ENCODE measurements at places on chromosomes 7 and 10.

- DNase-seq, result no peak
These were observed 606.2 kb downstream of the PCDH15 start for GRCh38 chr10:54194806-54195205.

- no peak for DNase-seq
These were observed 173.5 kb downstream of the TSPAN12 start for GRCh38 chr7:120684463-120684862.

DNA sequence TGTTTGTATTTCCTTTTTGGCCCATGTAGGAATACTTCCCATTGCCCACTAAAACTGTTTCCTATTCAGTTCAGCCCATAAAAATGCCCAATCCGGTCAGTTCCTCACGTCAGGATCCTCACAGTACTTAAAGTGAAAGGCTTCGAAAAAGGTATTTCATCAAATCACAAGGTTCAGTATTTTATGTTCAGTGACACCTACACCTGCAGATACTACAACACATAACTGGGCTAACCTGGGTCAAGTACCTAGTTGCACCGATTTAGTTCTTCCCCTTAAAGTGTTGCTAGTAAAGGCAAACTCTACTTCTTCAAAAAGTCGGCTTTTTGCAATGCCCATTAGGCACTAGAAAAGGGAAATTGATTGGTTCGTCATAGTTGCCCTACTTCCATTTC, 1.1 kb downstream of the SNX13 start:
- DNase-seq, result peak; percentile 50

- DNase-seq, result peak; percentile 79
These were observed 110.3 kb upstream of the LANCL2 start for GRCh38 chr7:55254596-55255495.

DNA sequence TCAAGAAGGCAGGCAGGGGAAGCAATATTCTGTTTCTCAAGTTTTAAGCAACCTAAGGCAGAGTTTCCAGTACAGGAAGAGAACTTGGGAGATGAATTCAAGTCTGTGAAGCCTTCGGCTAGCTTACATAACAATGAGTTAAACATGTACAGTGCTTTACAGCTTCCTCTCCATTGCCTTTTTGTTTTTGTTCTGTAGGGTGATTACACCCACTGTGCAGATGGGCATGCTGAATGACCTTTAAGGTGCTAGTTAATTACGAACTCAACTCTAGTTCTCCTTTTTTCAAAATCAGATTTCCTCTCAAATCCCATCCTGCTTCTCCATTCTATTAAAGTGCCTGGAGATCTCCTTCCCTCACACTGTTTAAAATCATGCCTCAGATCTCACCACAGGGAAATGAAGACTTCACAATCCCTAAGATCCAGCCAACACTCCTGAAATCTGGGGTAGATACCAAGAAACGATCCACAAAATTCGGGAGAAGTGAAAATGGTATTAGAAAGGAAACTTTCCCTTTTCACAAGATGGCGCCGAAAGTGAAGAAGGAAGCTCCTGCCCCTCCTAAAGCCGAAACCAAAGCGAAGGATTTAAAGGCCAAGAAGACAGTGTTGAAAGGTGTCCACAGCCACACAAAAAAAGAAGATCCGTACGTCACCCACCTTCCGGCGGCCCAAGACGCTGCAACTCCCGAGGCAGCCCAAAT, 16.8 kb upstream of the MSMB start:
- DNase-seq, result no peak

DNA sequence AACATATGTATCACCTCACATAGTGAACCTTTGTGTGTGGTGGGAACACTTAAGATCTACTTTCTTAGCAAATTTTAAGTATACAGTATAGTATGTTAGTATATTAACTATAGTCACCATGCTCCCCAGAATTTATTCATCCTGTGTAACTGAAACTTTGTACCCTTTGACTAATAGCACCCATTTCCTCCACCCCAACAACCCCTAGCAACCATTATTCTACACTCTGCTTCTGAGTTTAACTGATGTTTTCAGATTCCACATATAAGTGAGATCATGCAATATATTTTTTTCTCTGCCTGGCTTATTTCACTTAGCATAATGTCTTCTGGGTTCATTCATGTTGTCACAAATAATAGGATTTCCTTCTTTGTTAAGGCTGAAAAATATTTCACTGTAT, 6.9 kb upstream of the VWDE start:
- DNase-seq, result no peak

GRCh38 chr7:130963339-130963738, 229.3 kb upstream of the KLF14 start:
- DNase-seq, result no peak

- no peak for DNase-seq
These were observed 269.1 kb downstream of the PRKG1 start for GRCh38 chr10:51343391-51343790.

- no peak for DNase-seq
These were observed 635.5 kb downstream of the AUTS2 start for GRCh38 chr7:70233776-70234175.

DNA sequence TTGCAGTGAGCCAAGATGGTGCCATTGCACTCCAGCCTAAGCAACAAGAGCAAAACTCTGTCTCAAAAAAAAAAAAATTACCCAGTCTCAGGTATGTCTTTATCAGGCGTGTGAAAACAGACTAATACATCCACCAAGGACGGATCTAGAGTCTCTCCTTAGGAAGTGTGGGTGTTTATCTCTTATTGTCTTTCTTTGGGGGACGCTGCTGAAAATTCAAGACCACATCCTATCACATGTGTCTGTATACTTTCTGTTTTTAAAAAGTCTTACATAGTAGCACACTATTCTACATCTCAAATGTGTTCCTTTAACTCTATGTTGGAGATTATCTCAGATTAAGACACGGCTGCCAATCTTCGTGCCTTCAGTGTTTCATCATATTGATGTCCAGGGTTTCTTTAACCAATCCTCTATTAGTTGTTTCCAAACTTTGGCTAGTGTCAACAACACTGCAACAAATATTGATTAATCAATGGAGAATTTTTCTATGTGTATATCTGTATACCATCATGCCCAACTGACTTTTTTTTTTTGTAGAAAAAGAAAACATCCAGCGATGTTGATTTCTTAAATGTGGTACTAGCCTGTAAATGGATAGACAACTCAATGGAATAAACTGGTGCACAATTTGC, 92.3 kb upstream of the KDM7A start:
- DNase-seq, result no peak

DNA sequence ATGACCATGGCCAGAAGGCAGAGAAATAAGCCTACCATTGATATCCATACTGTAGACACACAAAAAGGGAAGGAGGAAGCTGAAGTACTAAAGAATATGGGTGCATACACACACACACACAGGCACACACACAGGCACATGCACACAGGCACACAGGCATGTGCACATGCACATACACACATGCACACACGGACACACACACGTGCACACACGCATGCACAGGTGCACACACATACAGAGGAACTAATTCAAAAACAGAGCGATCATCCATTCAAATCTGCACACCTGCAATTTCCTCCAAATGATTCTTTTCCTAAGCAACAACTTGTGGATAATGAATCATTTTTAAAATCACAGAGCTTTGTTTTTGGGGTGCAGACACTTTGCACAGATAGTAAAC, 166.7 kb upstream of the ADARB2 start:
- DNase-seq, result no peak

- no peak for DNase-seq
These were observed 112.1 kb downstream of the CUL2 start for GRCh38 chr10:34978080-34978479.

GRCh38 chr7:146626912-146627311, 510.3 kb downstream of the CNTNAP2 start:
- DNase-seq, result no peak

GRCh38 chr7:71131256-71132126, 453 bp upstream of the GALNT17 start:
- peak; percentile 81 for DNase-seq

DNA sequence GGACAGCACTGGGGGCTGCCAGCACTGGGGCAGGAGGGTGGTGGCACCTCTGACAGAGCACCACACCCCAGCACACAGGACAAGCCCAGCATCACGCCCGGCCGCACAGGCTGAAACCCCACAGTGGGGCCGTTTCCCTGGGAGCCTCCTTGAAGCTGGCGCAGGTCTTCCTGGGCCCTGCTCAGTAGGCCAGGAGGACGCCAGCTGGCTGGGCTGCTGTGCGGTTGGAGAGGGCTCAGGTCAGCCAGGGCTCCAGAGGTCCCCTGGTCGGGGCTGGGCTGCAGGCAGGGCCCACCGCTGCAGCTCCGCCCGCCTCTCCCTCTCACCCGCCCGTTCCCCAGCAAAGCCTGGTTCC, 137.3 kb downstream of the TCERG1L start:
- DNase-seq, result no peak

DNA sequence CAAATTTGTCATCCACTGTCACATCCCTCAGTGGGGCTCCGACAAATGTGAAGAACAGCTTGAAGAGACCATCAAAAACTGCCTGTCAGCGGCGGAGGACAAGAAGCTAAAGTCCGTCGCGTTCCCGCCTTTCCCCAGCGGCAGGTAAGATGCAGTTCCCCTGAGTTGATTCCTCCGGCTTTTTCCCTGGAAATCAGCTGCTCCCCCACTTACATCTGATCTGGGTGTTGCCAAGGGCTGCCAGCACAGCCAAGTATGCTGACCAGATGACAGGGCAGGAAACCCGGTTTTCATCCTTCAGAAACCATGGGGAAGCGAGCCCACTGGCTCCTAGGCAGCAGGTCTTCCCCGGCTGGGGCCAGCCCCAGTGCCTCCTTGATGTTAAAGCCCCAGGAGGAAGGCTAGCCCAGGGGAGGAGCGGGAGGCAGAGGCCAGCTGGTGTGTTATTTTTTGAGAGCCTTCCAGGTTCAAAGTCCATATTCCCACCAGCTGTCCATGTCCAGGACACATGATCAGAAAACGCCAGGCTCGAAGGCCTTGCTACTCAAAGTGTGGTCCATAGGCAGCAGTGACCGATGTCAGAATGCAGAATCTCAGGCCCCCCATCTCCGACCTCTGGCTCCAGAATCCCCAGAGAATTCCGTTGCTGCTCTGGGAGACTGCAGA, 23.4 kb downstream of the AIFM2 start:
- DNase-seq, result no peak

DNA sequence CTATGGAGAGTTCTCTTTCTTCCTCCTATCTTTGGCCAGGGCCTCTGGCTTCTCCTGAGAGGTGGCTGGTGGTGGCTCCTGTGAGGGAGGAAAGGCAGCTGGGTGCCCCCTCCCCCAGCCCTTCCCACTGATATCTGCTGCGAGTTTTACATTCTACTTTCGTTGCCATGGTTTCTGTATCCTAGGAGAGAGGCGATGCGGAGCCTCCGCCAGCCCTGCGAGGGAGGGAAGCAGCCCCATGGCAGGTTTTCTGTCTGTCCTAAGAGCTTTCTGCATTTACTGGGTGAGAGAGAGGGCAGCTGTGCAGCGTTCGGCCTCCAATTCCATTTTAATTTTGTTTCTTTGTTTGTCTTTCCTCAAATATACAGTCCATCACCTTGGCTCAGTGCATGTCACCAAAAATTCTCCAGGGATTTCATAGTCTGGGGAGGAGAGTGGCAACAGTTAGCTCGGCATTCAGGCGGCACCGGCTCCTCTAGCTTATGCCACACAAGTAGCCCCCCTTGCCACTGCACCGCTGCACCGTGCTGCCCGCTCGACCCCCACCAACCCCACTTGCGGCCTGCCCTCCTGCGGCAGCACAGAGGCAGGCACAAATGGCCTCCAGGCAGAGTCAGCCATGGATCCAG, 20.4 kb downstream of the DNAJB12 start:
- DNase-seq, result peak; percentile 83

DNA sequence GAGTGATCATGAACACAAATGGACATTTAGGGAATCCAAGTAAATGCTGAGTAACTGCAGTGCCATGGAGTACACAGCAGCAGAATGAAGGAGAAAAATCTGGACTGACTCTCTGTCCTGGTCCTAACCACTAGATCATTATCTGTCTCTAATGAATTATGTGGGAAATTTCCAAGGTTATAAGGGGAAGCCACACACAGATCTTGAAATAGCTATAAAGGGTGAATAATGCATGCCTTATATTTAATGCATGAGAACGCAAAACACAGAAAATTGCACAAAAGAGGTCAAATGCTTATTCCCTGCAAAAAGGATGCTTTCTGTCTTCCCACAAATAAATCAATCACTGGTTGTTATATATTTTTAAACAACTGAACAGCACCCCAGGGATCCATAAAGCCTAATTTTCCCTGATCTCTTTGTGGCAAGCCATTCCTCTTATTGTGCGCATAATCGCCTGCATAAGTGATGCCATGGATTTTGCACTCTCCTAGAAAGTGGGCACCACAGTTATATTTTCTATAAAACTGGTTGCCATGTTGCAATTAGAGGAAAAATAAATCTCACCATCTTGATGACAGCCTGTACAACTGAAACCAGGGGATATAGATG, 201.8 kb downstream of the XPNPEP1 start:
- no peak for DNase-seq

- DNase-seq, result no peak
These were observed 20.0 kb downstream of the LAMB1 start for GRCh38 chr7:107982918-107983389.

GRCh38 chr10:89738551-89739209, 37.3 kb downstream of the KIF20B start:
- DNase-seq, result no peak

GRCh38 chr10:80144696-80145131, 12.2 kb downstream of the PLAC9 start:
- no peak for DNase-seq

GRCh38 chr10:124614003-124614659, 130.0 kb downstream of the FAM53B start:
- DNase-seq, result no peak

DNA sequence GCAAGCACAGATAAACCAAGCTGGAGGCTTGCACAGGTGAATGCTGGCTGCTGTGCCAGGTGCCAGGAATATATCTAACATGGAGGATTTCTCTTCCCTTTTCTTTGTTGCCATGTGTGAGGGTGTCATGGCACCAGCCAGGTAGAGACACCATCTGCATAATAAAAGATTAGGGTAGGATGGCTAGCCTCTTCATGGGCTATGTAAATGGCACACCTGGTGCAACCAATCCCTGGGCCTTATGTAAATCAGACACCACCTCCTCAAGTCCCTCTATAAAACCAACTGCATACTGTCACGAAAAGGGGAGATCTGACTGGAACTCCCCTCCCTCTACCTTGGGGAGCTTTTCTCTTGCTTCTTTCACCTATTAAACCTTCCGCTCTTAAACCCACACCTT, 322.5 kb upstream of the POM121L12 start:
- DNase-seq, result no peak

- DNase-seq, result no peak
These were observed 238.8 kb downstream of the ZEB1 start for GRCh38 chr10:31557854-31558253.

- DNase-seq, result peak; percentile 60
These were observed 8.0 kb downstream of the COA1 start for GRCh38 chr7:43721193-43721806.

GRCh38 chr10:121734589-121735045, 136.4 kb upstream of the FGFR2 start:
- peak; percentile 48 for DNase-seq

GRCh38 chr7:30633223-30633622, 38.5 kb downstream of the GARS1 start:
- no peak for DNase-seq

- no peak for DNase-seq
These were observed 405.0 kb upstream of the ZMIZ1 start for GRCh38 chr10:78663721-78664120.
